ENCODE measurements at places on chromosomes 3 and 15.
A peak's percentile ranks its signal among the peaks of the same experiment; 100 is the strongest.

GRCh38 chr15:67835297-67836133 lies 4.3 kb downstream of the RNU6-1 start:
- no peak for DNase-seq

- DNase-seq, result no peak
Observed at GRCh38 chr3:160446522-160447056, 3.0 kb downstream of the TRIM59 start.

DNA sequence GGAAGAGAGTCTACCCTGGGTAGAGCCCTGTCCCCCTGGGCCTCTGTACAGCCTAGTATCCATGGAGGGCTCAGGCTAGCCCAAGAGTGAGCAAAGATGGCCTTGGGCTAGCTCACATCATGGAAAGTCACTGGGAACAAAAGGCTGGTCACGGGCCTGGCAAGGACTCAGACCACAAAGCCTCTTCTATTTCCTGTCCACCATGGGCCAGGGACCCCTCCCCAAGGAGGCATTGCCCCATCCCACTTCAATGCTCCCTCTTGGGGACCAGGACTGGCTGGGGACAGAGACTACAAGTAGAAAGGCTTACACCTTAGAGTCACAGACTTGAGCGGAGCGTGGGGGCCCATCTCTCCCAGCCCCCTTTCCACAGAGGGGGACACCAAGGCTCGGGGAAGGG lies 16.9 kb downstream of the DUSP7 start:
- DNase-seq, result no peak

DNA sequence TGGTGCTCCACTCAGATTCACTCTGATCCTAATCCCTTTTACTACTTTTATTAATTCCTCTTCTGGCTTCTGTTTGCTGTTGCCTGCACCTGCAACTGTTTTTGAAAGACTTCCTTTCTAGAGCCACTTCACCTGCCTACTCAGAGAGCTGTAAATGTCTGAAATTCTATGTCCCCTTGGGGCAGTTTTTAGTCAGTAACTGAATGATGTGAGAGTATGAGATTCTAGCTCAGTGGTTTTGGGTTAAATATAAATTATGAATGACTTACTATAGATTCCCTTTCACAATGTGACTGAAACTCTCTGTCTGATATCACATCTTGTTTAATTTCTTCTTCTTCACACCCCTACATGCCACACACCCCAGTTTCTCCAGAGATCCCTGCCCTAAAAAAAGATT lies 47.8 kb upstream of the LRRC3B start:
- DNase-seq, result no peak

DNA sequence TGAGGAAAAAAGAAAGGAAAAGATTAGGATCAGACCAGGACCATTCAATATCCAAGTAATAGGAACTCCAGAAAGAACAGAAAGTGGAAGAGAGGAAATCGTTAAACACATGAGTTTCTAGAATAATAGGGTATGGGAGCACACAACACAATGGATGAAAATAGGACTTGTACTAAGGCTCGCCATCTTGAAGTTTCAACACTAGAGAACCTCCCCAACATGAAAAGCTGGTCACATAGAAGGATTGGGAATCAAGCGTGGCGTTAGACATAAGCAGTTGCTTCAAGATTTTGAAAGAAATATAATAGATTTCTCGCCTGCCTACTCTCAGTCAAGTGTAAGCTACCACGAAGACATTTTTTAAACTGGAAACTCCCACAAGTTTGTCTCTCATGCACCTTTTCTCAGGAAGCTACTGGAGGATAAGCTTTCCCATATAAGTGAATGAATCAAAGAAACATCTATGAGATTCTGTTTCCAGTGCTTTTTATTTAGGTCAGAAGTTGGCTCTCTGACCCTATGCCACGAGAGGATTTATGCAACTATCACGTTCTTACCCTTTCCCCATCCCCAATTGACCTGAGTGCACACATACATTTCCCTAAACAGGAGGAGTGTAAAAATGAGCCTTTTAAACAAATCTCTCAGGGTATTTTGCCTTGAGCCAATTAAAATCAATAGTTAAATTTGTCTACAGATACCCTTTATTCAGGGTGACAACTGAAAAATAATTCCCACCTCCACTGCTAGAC lies 45.2 kb downstream of the GHSR start:
- no peak for DNase-seq

- DNase-seq, result no peak
Observed at GRCh38 chr15:50880206-50880605, 28.3 kb upstream of the AP4E1 start.

GRCh38 chr15:62940093-62940754 lies 102.3 kb upstream of the TPM1 start:
- DNase-seq, result no peak

GRCh38 chr3:77648214-77648613 lies 608.3 kb downstream of the ROBO2 start:
- no peak for DNase-seq

- DNase-seq, result no peak
Observed at GRCh38 chr3:122754929-122755328, 38.7 kb downstream of the HSPBAP1 start.

- DNase-seq, result no peak
Observed at GRCh38 chr3:153008226-153008625, 153.8 kb upstream of the RAP2B start.

GRCh38 chr15:83848315-83849050 lies 194.6 kb downstream of the ADAMTSL3 start:
- no peak for DNase-seq

DNA sequence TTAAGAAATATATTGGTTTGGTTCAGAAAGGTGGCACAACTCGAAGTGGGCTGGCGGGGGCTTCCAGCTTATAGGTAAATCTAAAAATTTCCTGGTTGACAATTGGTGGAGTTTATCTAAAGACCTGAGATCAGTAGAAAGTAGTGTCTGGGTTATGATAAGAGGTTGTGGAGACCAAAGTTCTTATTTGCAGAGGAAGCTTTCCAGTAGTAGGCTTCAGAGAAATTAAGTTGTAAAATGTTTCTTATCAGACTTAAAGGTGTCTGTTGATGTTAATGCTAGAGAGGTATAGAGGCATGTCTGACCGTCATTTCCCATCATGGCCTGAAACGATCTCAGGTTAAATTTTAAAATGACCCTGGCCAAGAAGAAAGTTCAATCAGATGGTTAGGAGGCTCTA lies 565.2 kb upstream of the DPPA4 start:
- DNase-seq, result no peak

DNA sequence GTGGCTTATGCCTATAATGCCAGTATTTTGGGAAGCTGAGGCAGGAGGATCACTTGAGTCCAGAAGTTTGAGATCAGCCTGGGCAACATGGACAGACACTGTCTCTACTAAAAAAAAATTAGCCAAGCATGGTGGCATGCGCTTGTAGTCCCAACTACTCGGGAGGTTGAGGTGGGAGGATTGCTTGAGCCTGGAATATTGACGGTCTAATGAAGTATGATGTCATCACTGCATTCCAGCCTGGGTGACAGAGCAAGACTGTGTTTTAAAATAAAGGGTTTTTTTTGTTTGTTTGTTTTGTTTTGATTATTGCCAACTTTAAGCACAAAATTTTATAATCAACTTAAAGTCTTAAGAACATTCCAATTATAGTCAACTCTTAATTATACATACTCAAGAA lies 6.8 kb downstream of the PLSCR1 start:
- DNase-seq, result no peak

DNA sequence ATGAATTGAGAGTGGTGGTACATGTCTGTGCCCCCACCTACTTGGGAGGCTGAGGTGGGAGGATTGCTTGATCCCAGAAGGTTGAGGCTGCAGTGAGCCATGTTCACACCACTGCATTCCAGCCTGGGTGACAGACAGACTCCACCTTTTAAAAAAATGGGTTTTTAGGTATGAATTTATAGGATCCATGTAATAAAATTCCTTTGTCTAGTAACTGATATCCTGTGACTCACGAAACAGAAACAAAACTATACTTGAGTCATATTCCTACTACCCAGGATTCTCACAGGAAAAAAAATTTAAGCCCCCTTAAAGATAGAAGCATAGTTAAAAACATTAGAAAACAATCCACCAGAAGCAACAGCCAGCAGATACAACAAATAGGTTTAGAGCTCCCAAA lies 10.0 kb upstream of the CRTC3 start:
- no peak for DNase-seq

- no peak for DNase-seq
Observed at GRCh38 chr3:181464033-181464694, 247.6 kb upstream of the SOX2 start.

- no peak for DNase-seq
Observed at GRCh38 chr3:137300703-137301102, 342.9 kb downstream of the IL20RB start.

- no peak for DNase-seq
Observed at GRCh38 chr3:106631373-106632108, 745.7 kb upstream of the CCDC54 start.

DNA sequence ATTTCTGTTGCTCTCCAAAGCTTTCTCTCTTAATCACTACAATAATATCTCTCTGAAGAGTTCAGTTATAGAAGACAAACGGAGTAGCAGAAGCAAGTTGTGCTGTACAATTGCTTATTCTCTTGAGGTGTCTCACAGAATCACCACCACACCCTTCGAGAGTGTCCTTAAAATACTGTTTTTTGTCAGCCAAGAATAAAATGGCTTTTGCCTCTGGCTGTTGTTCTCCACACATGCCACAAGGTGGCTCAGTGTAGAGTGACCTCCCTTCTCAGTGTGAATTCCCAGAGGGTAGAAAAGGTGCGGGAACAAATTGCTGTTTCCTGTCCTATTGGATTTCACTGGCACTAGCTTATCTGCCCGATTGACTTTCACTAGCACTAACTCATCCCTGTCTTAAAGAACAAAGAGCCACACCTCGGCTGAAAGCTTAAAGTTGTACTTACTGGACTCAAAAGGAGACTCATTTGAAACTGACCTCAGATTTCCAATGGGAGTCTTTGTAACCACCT lies 134.2 kb upstream of the SATB1 start:
- no peak for DNase-seq

GRCh38 chr3:8648909-8649741 lies 4.5 kb upstream of the SSUH2 start:
- DNase-seq, result no peak

DNA sequence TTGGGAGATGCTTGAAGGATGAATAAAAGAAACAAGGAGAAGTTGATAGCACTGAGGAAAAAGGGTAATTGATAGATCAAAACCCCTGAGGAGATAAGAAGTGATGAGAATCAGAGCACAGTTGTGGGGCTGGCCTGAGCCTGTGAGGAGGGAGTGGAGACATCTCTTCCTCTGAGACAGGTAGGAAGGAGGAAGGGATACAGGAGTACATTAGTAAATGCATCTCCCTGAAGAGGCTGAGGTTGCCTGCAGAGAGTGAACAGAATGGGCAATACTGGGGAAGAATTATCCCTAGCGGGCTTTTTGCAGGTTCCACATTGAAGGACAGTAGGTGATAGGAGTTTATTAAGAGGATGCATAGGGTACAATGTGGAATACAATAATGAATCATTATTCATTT lies 17.3 kb upstream of the SCAMP5 start:
- no peak for DNase-seq

DNA sequence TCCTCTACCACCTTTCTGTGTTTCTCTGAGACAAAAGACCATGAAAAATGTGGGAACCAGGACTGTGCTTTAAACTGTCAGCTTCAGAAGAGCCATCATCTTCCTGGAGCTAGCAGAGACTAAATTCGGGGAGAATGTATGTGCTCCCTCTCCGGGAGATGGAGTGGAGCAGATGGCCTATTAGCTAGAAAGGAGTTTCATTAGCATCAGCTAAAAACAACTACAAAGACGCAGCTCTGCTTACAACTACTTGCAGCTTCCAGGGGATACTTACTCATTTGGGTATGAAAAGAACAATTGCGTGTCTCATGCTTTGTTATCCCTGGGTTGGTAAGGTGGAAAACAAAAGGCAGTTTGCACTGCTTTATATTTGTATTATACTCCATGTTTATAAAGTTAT lies 159.6 kb downstream of the MFSD1 start:
- no peak for DNase-seq

- DNase-seq, result peak; percentile 12
Observed at GRCh38 chr3:16828815-16829214, 55.9 kb upstream of the PLCL2 start.

DNA sequence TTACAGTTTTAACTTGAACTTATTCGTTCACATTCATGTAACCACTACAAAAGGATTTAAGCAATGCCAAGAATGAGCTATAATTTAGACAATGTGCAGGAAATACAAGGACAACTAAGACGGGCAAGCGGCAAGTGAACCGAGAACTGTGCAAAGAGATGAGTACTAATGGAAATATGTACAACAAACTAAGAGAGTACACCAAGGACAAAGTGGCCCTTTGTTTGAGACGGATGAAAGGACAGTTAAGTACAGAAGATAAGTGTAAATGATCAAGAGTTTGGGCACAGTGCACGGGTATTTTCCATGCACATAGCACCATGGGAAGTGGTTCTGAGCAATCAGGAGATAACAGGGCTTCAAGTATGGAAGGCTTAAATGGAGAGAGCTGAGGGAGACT lies 281.7 kb downstream of the ROBO2 start:
- DNase-seq, result no peak

DNA sequence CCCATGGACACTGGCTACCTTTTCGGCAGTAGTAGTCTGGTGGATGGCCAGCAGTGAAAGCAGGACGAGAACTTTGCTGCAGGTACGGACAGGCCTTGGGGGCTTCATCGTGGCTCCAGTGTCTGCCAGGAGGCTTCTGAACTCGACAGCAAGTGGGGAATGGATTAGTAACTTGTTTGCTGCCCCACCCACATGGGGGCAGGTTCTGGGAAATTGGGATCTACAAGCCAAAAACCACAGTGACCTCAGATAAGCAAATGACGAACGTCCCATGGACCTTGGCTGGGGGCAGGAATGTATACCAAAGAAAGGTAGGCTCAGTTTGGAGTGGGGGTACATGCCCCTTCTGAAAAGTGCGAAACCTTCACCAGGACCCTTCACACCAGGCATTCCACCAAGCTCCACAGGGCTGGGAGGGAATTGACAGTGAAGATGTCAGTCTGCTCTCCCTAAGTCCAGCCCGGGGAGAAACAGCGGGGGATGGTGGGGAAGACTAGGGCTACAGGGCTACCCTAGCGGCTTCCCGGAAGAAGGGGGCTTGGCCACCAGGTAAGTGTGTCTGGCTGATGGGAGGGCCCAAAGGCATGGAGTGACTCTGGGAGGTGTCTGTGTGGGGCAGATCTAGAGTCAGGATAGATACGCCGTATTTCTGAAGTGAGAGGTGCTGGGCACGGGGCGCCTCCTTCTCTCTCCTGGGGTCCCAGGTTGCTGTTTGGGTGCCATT lies at the start of gene ITIH4:
TSS of gene ITIH4 (minus strand) at position 138 of the 724 bp plus-strand sequence. CDS start at position 108, 30 bp downstream.
- no peak for DNase-seq

GRCh38 chr3:17014709-17015108 lies 130.0 kb downstream of the PLCL2 start:
- no peak for DNase-seq

GRCh38 chr3:111668888-111669488 lies 73.8 kb upstream of the ZBED2 start:
- DNase-seq, result no peak

- DNase-seq, result no peak
Observed at GRCh38 chr3:10674578-10674977, 141.4 kb upstream of the SLC6A11 start.

DNA sequence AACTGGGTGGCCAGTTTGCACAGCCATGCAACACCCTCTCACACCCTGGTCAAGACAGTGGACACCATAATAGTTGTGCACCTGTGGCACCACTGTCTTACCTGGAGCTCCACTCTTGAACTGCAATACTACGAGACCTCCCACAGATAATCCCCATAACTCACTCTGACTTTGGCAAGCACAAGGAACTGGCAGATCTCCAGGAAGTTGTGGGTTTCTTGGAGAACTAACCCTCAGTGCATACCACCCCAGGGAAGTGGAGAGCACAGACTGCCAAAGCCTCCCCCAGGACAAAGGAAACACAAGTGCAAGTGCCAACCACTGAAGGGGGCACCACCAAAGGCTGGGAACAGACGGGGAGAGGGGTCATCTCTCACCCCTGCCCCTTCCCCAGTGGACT lies 318.6 kb downstream of the SUCLG2 start:
- no peak for DNase-seq
